ENCODE measurements at places on chromosomes 1 and 21.

GRCh38 chr1:182121787-182122186, 60.3 kb upstream of the ZNF648 start:
- no peak for DNase-seq

DNA sequence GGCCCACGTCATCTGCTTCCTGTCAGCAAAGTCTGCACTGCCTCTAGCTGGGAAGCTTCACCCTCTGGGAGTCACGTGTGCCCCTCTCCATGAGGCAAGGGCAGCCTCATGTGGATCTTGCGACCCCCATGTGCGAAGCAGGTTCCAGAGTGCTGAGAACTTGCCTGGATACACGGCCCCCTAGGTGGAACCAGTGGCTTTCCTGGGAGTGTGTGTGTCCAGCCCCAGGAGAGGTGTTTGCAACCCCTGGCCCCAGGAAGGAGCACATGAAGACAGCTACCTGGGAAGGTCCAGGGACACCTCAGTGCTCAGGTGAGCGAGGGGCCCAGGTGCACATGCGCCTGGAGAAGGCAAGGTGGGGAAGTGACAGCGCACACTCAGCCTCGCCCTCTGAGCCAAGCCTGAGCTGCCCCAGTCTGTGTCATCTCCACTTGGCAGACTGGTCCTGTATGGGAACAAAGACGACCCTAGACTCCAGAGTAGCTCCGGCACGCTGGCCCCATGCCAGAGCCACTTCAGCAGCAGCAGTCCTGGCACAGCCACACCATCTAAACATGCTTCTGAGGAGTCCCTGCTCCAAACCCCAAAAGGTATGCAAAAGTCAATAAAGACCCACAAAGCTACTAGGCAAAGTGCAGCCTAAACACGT, 8.9 kb downstream of the LSS start:
- no peak for DNase-seq

- DNase-seq, result no peak
These were observed 33.9 kb upstream of the INSL5 start for GRCh38 chr1:66834926-66835325.

GRCh38 chr1:220032911-220033310, 13.4 kb downstream of the EPRS1 start:
- no peak for DNase-seq

DNA sequence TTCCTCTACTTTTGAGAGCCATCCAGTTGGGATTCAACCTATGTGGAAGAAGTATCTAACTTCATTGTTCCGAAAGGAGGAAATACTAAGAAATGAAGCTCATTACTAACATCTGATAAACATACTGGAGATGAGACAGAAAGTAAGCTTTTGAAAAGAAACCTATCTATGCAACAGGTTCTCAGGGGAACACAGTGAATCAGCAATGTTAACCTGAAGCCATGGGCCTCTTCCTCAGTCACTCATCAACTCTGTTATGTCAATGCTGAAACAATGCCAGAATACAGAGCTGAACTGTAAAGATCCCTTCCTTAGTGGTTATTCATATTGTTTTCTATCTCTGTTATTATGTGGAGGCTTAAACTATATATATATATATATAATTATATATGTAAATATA, 55.5 kb upstream of the ESRRG start:
- DNase-seq, result no peak
